OCI-LY7 (cell line): ENCODE measurements at places on chromosomes 5 and 9. TPM values are rescaled to one million over a fixed set of nuclear protein-coding genes. Genes with fewer than 3 reads are reported as not detected.
A peak's percentile ranks its signal among the peaks of the same experiment; 100 is the strongest.

Gene NRARP
- total RNA-seq = 6.4 and 8.9 TPM in 2 replicates

DNA sequence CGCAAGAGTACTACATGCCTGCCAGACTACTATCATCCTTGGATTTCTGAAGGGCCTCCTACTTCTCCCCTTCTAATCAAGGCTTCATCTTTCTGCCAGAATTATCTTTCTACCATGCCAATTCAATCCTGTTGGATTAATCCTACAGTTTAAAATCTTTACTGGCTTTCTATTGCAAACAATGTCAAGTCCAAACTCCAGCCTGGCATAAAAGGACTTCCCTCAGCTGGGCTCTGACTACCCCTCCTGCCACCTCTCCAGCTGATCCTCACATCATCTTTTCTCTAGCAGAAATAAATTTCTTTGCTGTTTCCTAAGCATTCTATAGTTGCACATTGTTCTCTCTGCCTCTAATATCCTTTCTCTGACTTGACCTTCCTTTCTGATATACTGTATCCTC, 119.7 kb upstream of the RAD23B start:
- DNase-seq = no peak

- DNase-seq = no peak
Measured at GRCh38 chr5:109105631-109106267, 304.0 kb downstream of the PJA2 start.

GRCh38 chr9:134003237-134003636, 11.1 kb upstream of the VAV2 start:
- DNase-seq = no peak

- no peak for DNase-seq
Measured at GRCh38 chr5:176934309-176934930, 35.3 kb upstream of the HK3 start.

GRCh38 chr5:57383093-57383861, 99.3 kb downstream of the ACTBL2 start:
- peak; percentile 24 for DNase-seq
